Activated T-cell treated with anti-CD3 and anti-CD28 coated beads, Interleukin-2, amount 50 U/mL, for 1 hour (primary cell): ENCODE measurements at places on chromosomes 1 and 21.

- DNase-seq, result no peak
Measured at GRCh38 chr1:100524355-100524754, 13.6 kb upstream of the GPR88 start.

DNA sequence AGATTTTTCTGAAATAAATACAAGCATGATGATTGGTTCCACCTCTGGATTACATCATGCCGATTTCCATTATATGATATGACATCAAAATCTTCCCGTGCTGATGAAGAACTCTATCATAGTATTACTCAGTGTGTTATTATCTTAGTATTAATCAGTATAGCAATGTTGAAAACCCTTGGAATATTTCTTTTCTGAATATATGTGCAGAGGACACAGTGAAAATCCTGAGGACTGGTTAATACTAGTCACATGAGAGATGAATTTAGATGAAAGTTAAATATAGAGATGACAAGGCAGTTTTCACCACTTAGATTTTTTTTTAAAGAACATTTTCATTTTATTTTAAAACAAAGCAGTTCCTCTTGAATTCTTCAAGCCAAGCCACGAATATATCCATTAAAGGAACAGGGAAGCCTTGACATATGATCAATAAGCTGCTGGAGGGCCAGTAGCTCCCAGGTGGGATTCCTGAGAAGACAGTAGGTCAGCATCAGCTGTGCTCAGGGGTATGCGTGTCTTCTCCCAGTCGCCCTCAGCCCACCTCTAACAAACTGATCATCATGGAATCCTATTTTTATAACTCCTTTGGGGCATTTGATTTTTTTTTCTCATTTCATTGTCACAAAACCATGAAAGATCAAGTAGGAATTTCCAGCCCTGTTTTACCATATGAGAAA, 56.2 kb upstream of the UBE2U start:
- no peak for DNase-seq

- no peak for DNase-seq
Measured at GRCh38 chr1:221926441-221926840, 184.6 kb upstream of the DUSP10 start.

- DNase-seq, result no peak
Measured at GRCh38 chr1:162077648-162078299, 8.3 kb downstream of the NOS1AP start.

DNA sequence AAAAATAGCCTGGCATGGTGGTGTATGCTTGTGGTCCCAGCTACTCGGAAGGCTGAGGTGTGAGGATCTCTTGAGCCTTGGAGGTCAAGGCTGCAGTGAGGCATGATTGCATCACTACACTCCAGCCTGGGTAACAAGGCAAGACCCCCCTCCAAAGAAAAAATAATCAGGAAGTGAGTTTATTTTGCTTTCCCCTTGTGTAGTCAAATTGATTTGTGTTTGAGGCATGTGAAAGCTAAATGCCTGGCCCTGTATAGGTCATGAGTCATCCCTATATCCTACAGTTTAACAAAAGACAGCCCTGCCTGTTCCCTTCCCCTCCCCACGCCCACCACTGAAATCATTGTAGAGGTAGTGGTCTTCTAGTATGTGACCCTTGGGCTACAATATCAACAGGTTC, 241.4 kb upstream of the JUN start:
- no peak for DNase-seq

DNA sequence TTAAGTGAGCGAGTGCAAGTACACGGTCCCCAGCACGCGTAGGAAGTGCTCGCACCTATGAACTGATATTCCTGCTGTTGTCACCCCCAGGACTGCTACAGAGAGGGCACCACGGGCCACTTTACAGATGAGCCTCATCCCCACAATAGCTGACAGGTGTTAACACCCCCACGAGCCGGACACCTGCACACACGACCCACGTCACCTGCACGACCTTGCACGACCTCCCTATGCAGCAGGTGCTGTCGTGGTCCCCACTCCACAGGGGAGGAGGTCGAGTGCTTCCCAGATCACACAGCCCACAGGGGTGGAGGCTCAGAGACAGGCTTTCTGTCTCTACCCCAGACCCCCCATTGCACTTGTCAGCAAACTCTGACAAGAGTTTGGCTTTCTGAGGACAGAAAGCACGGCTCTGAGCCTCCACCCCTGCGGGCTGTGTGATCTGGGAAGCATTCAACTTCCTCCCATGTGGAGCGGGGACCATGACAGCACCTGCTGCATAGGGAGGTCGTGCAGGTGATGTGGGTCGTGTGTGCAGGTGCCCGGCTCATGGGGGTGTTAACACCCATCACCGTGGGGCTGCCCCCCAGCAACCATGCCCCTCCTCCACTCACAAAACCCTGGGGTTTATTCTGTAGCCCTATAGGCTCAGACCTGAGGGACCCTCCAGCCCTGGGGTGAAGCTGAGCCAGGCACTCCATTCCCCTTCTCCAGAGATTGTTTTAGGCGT, 80.8 kb downstream of the MATN1 start:
- DNase-seq, result no peak

DNA sequence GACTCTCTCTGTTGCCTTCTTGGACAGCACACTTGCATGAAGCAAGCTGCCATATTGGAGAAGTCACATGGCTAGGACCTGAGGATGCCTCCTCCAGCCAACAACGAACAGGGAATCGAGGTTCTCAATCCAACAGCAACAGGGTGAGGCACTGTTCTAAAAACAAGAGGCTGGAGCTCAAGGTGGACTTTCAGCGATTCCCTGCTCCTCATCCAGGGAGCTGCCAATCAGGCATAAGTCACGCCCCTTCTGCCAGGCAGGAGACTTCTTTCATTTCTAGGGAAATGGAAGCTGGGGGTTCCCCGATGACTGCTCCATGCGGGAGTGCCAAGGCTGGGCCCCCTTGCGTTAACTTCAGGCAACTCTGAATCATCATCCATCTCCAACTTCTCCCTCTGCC, 22.7 kb upstream of the IFNAR1 start:
- no peak for DNase-seq

DNA sequence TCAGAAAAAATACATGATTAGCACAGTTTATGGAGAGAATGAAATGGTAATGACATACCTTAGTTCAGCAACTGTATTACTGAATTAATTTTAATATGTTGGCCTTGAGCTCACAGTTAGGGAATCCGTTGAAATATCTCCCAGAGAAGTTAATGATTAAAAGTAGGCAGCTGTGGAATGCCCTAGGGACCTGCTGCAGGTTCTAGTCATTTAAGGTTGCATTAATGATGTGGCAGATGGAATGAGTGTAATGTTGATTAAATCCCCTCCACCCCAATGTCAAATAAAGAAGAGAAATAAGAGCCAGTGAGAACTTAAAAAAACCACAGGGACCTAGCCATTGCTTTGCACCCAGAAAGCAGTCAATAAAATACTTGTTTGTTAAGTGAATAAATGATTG, 40.3 kb upstream of the TRIM45 start:
- DNase-seq, result no peak
